Gastroesophageal sphincter (tissue), 4 donors: ENCODE measurements at places on chromosomes 11 and 22. TPM values are rescaled to one million over a fixed set of nuclear protein-coding genes. Genes with fewer than 3 reads are reported as not detected.

GRCh38 chr22:41951898-41952474, at the start of gene SMIM45:
SMIM45 (plus strand) TSS chr22:41952150.
- ATAC-seq, result no peak

Gene WBP2NL
- 0.50 TPM for total RNA-seq

Gene EPS8L2
- 33.9 TPM for total RNA-seq

- no peak for ATAC-seq
Measured at GRCh38 chr22:47012589-47013370, 250.3 kb downstream of the TBC1D22A start.

- ATAC-seq, result no peak
Measured at GRCh38 chr22:17537155-17537554, 26.1 kb upstream of the SLC25A18 start.

GRCh38 chr11:68455485-68455884, 5.1 kb upstream of the PPP6R3 start:
- no peak for ATAC-seq

DNA sequence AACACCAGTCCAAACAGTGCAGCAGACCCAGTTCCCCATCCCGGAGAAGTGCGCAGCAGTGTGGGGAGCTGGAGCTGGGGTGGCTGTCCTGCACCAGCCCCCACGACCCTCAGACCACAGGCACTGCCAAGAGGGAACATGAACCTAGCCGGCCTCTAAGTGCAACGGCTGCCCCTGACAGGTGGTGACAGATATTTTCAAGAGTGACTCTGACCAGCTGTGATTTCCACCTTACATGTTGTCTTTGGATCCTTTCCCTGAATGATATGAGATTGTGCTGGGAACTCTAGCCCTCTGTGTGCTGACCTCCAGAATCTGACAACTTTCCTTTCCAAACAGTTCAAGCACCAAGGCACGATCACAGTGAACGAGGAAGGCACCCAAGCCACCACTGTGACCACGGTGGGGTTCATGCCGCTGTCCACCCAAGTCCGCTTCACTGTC, 12.6 kb downstream of the SERPIND1 start:
- ATAC-seq, result no peak

Gene TEX54
- total RNA-seq, result not detected

GRCh38 chr11:61292356-61292755, 2.8 kb downstream of the VWCE start:
- no peak for ATAC-seq

DNA sequence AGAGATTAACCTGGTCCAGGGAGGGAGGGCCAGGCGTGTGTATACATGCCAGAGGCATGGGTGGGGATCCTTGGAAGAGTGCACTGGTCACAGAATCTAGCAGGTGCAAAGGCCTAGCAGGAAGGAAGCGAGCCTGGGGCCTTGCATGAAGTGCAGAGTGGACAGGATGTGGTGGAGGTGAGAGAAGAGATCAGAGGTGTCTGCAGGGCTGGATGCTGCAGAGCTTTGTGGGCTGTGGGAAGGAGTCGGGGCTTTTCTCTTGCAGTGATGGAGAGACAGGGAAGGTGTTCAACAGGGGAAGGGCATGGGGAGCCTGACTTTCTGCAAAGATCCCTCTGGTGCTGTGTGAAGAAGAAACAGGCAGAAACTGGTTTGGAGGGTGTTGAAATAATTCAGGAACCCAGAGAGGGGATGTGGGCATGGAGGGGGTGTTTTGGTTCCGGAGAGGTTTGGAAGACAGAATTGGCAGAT, 2.5 kb upstream of the TPST2 start:
- ATAC-seq, result no peak

Gene CLCF1
- 21.7 TPM for total RNA-seq

Gene DDTL
- total RNA-seq, result not detected

- ATAC-seq, result no peak
Measured at GRCh38 chr22:19117111-19117512, 5.1 kb downstream of the DGCR2 start.

Gene GDPD4
- total RNA-seq, result not detected

DNA sequence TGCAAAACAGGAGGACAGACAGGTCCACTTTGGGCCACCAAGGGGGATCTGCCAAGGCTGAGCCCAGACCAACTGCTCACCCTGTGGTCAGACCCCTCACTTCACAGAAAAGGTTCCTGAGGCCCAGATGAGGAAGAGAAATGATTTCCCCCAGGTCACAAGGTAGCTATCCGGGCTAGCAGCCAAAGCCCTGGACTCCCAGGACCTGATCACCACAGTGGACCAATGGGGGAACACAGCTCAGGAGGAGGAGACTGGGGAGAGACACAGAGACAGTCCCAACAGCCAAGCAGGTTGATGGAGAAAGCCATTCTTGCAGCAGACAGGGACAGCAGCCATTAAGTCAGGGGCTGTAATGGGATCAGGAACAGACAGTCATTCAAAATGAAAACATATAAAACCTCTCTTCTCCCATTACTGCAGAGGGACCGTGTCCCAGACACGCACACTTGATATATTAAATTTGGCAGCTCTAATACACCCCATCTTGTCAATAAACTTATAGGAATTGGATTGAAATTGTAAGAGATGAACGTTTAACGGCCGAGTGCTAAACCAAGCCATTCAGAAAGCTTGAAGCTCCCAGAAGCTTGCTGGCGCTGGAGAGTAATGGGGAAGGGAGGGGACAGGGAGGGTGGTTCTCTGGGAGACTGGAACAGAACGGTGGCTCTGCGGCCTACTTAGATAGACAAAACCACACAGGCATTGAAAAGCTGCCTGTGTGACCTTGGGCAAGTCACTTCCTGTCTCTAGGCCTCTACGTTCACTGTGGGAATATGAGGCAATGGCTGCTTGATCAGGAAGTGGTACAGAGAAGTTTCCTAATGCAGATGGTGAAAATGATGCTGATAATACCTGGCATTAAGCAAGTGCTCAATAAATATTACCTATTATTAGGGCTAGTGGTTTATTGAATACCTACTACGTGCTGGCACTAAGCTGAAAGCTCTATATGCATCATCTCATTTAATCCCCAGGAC, 16.0 kb downstream of the ZMAT5 start:
- ATAC-seq, result no peak

DNA sequence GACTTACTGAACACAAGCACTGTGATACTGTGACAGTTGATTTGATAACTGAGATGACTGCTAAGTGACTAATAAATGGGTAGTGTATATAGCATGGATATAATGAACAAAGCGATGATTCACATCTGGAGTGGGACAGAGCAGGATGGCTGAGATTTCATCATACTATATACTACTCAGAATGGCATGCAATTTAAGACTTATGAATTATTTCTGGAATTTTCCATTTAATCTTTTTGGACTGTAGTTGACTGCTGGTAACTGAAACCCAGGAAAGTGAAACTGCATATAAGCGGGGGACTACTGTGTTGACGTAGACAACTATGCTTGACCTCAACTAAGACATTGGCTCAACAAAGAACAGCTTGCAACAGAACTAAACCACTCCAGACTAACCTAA, 20.0 kb upstream of the NUCB2 start:
- ATAC-seq, result no peak

Gene CARD16
- 3.6 TPM for total RNA-seq

GRCh38 chr11:134529212-134530096, 117.4 kb upstream of the B3GAT1 start:
- no peak for ATAC-seq

DNA sequence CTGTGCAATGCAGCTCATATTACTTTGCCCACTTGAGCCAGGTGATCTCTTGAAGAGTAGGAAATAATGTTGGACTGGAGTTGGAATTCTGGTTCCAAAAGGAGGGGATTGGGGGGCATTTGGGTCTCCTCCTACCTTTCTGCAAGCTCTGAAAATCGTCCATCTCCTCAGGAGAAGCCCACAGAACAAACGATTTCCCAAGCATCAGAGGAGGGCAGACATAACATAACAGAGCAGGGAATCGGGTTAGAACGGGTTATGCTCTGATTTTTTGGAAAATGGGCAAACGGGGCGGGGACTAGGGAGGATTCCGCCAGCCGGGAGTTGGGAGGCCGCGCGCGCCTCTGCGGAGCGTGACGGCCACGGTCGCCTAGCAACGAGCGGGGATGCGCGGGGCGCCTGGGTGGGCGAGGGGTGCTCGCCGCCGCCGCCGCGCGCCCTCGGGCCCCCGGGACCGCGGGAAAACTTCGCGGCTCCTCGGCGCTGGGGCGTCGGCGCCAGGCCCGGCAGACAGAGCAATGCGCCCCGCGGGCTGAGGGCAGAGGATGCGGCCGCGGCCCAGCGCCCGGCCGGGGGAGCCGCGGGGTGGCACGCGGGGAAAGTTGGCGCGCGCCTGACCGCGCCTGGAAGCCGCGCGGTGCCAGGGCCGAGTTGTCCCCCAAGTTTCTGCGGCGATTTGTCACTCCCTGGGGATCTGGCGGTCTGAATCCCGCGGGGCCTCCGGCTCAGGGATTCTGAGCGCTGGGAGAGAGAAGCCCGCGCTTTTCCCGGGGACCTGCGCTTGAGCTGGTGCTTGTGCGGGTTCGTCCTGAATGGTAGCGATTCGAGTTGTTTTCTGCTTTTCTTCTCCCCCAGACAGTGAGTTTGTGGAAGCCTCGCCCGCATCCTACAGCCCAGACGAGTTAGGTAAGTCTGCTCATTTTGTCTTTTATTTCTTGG, 27.8 kb upstream of the AMOTL1 start:
- peak; percentile 68 for ATAC-seq

Gene KRTAP5-2
- not detected for total RNA-seq

- ATAC-seq, result no peak
Measured at GRCh38 chr11:40054631-40055030, 1404.8 kb downstream of the LRRC4C start.

GRCh38 chr22:39815932-39816331, 77.6 kb downstream of the ENTHD1 start:
- no peak for ATAC-seq

Gene OR6Q1
- not detected for total RNA-seq

Gene SELENOM
- 941 TPM for total RNA-seq

- peak; percentile 59 for ATAC-seq
Measured at GRCh38 chr22:36461665-36462649, 19.5 kb downstream of the TXN2 start.

DNA sequence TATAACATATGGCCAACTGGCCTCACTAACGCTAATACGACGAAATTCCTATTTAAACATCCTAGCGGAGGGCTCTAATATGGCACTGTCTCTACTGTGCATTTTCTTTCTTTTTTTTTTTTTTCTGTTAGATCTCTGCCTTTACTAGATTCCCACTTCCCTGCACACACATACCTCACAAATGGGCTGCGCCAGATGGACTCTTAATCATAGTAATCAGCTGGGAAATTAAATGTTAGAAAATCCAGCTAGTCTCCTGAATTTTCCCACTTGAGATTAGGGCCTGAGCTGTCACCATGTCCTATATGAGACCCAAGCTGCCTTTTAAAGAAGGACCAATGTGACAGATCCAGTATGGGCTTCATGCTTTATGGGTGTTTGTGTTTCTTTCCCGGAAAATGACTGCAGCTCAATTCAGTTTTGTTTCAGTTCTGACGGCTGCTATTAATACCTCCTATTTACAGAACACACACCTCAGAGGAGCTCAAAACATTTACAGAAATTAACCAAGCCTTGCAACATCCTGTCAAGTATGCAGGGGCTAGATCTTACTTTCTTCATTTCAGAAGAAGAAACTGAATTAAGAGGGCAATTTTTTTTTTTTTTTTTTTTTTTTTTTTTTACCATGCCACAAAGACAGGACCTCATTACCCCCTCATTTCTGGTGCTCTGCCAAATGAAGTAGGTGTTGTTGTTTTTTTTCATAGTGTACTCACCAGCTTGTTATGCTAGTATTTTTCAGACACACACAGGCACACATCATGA, 49.8 kb upstream of the BLID start:
- ATAC-seq, result peak; percentile 37

- no peak for ATAC-seq
Measured at GRCh38 chr11:15944460-15944859, 411.9 kb downstream of the SOX6 start.

- ATAC-seq, result no peak
Measured at GRCh38 chr11:129270446-129270845, 78.3 kb upstream of the ARHGAP32 start.

GRCh38 chr11:119652907-119653659, 75.9 kb downstream of the NECTIN1 start:
- ATAC-seq, result no peak

DNA sequence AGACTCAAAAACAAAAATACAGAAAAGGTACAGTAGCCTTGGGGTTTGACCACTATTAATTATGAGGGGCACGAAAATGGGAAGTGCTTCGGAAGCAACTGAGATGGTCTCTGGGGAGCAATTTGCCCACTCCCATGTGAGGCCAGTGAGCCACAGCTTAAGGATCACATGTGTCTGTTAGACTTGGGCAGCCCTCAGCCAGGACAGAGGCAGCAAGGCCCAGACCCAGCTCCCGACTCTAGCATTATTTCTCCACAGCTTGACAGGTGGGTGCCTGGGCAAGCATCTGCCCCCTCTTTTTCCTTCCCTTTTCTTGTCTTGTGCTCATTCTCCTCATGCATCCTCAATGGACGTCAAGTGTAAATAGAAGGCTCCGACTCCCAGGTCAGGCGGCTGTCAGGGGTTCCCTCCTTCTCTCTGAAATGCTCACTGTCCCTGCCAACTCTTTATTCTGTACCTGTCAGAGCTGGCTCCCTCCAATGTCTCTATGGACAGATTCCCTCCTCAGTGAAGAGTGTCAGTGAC, 137.0 kb upstream of the RCN1 start:
- ATAC-seq, result no peak

DNA sequence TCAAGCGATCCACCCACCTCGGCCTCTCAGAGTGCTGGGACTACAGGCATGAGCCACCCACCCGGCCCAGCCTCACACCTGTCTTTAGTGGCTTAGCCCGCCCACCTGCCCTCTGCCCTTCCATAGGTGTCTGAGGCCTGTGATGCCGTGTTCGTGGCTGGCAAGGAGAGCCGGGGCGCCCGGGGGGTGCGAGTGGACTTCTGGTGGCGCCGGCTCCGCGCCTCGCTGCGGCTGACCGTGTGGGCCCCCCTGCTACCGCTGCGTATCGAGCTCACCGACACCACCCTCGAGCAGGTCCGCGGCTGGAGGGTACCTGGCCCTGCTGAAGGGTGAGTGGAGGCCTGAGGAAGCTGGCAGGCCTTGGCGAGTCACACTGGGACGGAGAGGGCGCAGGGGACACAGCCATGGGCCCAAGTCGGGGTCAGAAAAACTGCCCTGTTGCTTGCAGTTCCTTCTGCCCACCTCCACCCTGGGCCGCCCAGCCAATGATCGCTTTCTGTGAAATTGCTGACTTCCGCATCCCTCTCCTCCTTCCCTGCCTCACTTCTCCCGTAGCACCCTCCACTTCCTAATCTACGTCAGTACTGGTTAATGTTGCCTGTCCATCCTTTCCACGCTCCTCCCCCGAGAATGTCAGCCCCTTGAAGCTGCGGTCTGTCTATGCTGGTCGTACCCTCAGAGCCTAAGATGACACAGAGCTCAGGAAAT, 9.3 kb downstream of the TMEM132A start:
- no peak for ATAC-seq

Gene SH3BP1
- 3.4 TPM for total RNA-seq

- ATAC-seq, result peak; percentile 60
Measured at GRCh38 chr11:33065445-33066178, 26.2 kb downstream of the TCP11L1 start.

Gene IFITM1
- total RNA-seq, result 138 TPM

Gene MOGAT2
- not detected for total RNA-seq
